ENCODE measurements at places on chromosomes 5 and 9.
A peak's percentile ranks its signal among the peaks of the same experiment; 100 is the strongest.

DNA sequence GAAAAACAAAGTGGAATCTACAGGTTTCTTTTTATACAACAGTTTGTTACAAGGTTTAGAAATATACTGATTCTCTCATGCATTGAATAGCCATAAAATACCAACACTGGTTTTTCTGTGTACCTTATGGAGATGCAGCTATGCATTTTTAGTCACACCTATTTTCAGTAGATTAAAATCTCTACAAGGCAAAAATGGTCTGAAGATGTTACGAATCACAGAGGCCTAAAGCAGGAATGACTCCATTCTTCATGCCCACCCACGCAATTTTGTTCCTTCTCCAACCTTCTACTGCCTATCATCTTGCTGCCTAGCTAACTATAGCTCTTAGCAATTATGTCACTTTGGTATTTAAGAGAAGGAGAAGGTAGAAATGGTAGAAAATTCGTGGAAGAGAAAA is 9.9 kb downstream of the PLK2 start:
- no peak for DNase-seq

- peak; percentile 26 for DNase-seq
Measured at GRCh38 chr9:93451849-93452709, 594 bp downstream of the FAM120A start.

DNA sequence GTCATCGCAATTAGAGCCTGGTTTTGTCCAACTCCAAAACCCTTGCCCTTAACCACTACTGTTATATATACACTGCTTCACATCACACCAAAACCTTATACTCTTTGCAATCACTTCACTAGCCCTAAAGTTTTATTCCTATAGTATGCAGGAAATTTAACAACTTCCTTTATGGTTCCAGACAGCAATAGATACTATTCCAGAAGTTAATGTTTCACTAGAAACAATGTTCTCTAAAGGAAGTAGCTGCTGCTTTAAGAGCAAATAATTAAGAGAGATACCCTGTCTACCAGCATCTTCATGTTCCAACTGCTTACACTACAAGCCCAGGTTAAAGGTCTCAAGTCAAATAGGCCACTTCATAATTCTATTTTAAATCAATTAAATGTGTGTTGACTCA is 22.0 kb downstream of the FREM1 start:
- no peak for DNase-seq

GRCh38 chr5:134460551-134460950 is 48.9 kb upstream of the CDKN2AIPNL start:
- DNase-seq, result no peak

- no peak for DNase-seq
Measured at GRCh38 chr5:9922719-9923118, 292.6 kb upstream of the TAS2R1 start.

- peak; percentile 20 for DNase-seq
Measured at GRCh38 chr5:52693280-52693679, 94.4 kb upstream of the ITGA1 start.

DNA sequence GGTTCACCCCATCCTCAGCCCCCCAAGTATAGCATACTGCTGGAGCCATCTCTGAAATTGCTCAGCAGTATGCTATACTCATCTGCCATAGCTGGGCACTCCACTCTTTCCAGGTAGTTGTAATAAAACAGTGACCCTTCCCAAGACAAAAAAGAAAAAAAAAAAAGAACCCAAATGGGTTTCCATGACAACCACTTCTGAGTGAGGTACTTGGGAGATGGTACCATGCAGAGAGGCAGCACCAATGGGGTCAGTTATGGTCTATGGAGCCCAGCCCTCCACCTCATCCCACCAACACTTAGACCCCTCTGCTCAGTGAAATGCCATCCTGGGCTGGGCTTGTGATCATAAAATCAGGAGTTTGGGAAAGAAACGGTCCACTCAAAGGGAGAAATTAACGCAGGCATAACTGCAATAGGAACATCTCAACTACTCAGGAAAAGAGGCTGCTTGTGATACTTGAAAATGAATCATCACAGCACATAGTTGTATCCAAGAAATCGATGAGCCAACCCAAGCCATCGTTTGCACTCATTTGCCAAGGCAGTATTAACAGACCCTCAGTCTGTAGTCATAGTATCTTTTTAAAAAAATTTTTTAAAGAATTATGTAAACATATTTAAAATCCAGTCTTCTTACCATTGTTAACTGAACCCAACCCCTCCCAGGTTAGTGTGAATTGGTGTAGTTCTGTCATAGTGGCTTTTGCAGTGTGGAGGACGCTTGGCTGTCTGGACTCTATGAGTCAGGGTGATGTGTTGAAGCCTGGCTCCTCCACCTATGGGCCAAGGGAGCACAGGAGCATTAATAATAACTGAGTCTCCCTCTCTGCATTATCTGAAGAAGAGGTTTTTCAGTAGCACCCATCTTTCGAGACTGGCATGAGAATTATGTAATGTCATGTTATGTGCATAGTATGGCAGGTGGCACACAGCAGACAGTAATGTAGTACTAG is 402.7 kb downstream of the SPOCK1 start:
- DNase-seq, result no peak

DNA sequence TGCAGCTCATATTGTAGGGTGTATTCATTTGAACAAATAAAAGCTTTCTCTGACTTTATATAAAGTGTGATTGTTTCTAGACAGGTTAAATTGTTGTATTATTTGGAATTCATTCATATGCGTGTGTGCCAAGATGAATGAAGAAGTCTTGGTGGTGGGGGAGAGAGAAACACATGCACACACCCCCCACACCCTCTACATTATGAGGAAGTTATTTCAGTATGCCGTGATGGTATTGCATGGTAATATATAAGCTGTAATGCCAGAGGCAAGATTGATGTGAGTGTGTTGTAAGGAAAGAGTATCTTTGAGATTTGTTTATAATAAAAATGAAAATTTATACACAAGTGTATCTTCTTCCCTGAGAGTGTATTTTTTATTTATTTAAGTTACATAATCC is 71.0 kb downstream of the IPO11 start:
- DNase-seq, result no peak

GRCh38 chr5:40334242-40334635 is 345.5 kb upstream of the PTGER4 start:
- no peak for DNase-seq
